Amniotic stem cell (primary cell): ENCODE measurements at places on chromosomes 1 and 21.

GRCh38 chr1:168321945-168322344 lies 41.3 kb downstream of the TBX19 start:
- DNase-seq = peak; percentile 5

DNA sequence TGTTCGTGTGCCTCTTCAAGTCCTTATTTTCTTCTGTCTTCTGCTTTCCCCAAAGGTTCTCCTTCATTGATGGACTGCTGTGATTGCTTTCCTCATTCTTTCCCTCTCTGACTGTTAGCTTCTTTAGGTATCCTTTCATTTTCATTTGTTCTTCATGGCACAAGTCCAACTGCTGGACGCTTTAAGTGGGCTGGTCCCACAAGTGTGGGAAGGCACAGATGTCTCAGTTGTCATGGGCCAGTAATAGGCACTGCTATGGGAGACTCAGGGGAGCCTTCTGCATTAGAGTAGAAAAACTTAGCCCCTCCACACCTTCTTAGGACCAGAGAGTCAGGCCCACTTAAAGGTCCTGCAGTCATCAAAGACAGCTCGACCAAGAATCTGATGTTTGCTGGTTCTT lies 122.3 kb upstream of the C1orf105 start:
- DNase-seq = no peak

DNA sequence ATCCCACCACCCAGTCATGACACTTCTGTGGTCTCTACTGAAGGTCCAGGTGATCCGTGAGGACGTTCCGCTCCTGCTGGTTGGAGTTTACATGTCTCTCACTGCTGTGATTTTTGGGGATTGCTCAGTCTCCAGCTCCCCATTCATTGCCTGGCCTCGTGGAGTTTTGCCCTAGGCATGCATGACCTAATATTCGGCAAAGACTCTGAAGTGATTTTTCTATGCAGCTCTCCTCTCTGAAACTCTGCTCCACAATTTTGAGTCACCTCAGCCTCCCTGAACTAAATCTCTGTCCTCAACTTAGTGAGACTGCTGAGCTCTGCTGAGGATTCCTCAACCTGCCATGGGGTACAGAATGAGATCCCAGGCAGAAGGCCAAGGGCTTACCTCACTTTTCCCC lies 174.4 kb upstream of the FGGY start:
- no peak for DNase-seq

GRCh38 chr1:183293241-183293640 lies 107.2 kb downstream of the LAMC2 start:
- DNase-seq = no peak

- no peak for DNase-seq
Measured at GRCh38 chr1:205950826-205951549, 7.7 kb upstream of the SLC26A9 start.

- no peak for DNase-seq
Measured at GRCh38 chr1:219039017-219039681, 134.5 kb upstream of the LYPLAL1 start.

- DNase-seq = no peak
Measured at GRCh38 chr1:210674151-210674550, 345.4 kb downstream of the HHAT start.

DNA sequence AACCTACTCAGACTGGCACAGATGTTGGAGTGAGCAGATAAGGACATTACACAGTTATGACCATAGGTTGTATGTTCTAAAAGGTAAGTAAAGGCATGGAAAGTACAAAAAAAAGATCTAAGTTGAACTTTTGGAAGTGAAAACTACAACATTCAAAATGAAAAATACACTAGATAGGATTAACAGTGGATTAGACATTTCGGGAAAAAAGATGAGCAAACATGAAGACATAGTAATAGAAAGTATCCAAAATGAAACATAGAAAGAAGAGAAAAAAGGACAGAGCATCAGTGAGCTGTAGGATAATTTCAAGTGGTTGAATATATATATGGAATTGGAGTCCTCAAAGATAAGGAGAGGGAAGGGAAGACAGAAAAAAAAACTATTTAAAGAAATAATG lies 34.0 kb upstream of the CR2 start:
- DNase-seq = no peak
